ENCODE measurements at places on chromosomes 4 and X. TPM values are rescaled to one million over a fixed set of nuclear protein-coding genes. Genes with fewer than 3 reads are reported as not detected.
A peak's percentile ranks its signal among the peaks of the same experiment; 100 is the strongest.

SMAD1 gene
- 9.3 TPM for total RNA-seq

NCBP2L gene
- not detected for total RNA-seq

CT55 gene
- not detected for total RNA-seq

PNMA5 gene
- not detected for total RNA-seq

F8A2 gene
- 28.6 TPM for total RNA-seq

TCEAL7 gene
- 2.6 TPM for total RNA-seq

TRO gene
- total RNA-seq: 2.0 TPM

DYNLT3 gene
- 13.3 TPM for total RNA-seq

PNMA3 gene
- 0.73 TPM for total RNA-seq

DCAF8L2 gene
- total RNA-seq: not detected

MAGED4 gene
- 1.8 TPM for total RNA-seq

IL15 gene
- 1.2 TPM for total RNA-seq

DNA sequence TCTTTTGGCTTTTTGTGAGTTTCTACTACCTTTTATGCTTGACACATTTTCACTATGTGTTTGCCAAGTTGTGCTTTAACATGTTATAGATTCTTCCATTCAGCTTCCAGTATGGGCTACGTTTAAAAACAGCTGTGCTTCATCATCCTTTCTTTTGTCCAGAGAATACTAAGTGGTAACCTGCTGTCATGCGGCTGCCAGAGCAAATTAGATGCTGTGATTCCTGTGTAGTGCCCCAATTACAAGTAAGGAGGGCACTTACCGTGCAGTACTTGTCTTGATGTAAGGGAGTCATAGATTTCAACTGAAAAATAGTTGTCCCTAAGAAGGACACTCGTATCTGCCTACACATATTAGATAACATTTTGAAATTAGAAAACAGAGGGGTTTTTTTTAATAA is 531.8 kb upstream of the GALNTL6 start:
- no peak for DNase-seq

DNA sequence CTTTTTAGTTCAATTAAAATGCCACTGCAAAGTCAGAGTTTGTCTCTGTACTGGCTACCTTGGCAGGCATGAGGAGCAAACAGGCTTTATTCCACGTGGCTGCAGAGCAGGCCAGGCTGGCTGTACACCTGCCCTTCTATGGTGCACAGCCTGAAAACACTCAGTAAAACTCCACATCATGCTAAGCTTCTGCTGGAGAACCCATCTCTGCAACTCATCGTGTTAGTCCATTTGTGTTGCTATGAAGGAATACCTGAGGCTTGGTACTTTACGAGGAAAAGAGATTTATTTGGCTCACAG is 214.4 kb downstream of the SCFD2 start:
- DNase-seq: no peak

DNA sequence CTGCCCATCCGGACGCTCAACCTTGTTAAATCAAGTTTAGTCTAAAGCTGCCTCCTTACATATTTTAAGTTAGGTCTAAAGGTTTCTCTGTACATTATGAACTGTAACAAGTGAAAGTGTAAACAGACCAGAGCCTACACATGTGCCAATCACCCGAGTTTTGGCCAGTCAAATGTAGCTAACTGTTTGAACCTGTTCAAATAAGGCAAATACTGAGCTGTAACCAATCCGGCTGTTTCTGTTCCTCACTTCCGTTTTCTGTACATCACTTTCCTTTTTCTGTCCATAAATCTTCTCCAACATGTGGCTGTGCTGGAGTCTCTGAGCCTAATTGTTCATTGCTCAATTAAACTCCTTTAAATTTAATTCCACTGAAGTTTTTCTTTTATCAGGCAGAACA is 113.3 kb upstream of the SHISA3 start:
- no peak for DNase-seq

DNA sequence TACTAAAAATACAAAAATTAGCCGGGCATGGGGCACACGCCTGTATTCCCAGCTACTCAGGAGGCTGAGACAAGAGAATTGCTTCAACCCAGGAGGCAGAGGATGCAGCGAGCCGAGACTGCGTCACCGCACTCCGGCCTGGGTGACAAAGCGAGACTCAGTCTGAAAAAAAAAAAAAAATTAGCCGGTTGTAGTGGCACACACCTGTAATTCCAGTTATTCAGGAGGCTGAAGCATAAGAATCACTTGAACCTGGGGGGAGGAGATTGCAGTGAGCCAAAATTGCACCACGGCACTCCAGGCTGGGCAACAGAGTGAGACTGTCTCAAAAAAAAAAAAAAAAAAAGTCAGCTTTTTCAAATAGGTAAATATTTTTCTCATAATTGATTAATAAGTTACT is 71.9 kb downstream of the WDFY3 start:
- DNase-seq: no peak

DNA sequence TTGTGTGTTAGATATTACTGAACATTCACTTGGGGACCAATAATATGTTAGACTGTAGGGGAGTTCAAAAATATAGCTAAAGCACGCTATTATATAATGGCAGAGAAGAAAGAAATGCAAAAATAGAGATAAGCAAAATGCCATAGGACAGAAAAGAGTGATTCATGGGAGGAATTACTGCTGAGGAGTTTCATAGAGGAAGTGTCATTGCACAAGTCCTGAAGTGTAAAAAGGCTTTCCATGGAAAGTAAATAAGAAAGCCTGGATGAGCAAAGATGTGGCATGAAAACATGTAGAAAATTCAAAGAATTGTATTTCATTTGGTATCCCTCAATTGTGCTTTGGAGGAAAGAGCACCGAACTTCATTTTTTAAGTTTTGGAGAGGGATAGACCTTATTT is 14.5 kb downstream of the HMGB2 start:
- no peak for DNase-seq

GRCh38 chr4:78519962-78520361 is 31.6 kb upstream of the ANXA3 start:
- DNase-seq: no peak

GRCh38 chr4:88029556-88029955 is 22.1 kb downstream of the PKD2 start:
- no peak for DNase-seq

DNA sequence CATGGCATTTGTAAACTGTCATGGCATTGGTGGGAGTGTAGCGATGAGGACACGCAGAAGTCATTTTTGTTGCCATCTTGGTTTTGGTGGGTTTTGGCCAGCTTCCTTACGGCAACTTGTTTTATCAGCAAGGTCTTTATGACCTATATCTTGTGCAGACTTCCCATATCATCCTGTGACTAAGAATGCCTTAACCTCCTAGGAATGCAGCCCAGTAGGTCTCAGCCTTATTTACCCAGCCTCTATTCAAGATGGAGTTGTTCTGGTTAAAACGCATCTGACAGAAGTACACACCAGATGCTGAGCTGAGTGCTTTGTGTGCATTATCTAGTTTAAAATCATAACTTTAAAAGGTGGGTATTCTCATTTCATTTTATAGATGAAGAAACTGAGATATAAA is 268.8 kb upstream of the GALNT7 start:
- DNase-seq: no peak

DNA sequence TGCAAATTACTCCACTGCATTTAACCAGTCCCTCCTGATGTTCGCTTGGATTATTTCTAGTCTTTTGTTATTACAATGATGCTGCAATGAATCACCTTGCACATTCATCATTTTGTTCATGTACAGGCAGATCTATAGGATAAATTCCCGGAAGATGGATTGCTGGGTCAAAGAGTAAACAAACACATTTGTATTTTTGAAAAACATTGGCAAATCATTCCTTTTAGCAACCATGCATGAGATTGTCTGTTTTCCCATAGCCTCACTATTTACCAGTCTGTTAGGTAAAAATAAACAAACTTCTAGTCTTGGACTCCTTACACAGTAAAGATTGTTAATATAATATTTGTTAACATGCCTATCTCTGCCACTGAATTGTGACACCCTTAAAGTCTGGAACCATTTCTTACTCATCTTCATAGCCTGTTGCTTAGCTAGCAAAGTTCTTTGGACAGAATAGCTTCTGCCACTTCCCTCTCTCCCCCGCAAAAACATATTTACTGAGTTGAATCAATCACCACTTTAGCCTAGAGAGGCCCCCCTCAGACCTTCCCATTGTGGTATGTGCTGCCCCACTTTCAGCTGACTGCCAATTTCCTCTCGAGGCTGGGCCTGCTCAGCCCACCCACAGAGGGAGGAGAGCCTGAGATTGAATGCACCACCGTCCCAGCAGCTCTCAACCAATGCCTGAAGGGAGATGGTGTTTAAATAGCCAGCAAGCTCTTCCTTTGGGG is 108.4 kb upstream of the ATXN3L start:
- peak; percentile 45 for DNase-seq

- DNase-seq: no peak
Observed at GRCh38 chr4:46277165-46277951, 112.6 kb downstream of the GABRA2 start.

DNA sequence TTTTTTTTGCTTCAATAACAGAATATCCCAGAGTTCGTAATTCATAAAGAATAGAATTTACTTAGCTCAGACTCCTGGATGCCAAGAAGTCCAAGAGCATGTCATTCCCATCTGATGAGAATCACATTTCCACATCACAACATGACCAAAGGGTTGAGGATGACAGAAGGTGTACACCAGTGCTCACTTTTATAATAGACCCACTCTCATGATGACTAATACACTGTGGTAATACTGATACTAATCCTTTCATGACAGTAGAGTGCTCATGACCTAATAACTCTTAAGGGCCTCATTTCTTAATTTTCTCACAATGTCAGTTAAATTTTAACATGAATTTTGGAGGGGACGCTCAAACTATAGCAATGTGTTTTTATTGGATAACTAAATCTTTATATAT is 69.2 kb downstream of the ZNF732 start:
- DNase-seq: no peak

GRCh38 chr4:119729835-119730670 is 101.4 kb upstream of the PDE5A start:
- peak; percentile 55 for DNase-seq

GRCh38 chrX:40012868-40013265 is 84.9 kb downstream of the BCOR start:
- peak; percentile 72 for DNase-seq

- DNase-seq: peak; percentile 52
Observed at GRCh38 chr4:146245850-146246249, 31.5 kb downstream of the REELD1 start.

DNA sequence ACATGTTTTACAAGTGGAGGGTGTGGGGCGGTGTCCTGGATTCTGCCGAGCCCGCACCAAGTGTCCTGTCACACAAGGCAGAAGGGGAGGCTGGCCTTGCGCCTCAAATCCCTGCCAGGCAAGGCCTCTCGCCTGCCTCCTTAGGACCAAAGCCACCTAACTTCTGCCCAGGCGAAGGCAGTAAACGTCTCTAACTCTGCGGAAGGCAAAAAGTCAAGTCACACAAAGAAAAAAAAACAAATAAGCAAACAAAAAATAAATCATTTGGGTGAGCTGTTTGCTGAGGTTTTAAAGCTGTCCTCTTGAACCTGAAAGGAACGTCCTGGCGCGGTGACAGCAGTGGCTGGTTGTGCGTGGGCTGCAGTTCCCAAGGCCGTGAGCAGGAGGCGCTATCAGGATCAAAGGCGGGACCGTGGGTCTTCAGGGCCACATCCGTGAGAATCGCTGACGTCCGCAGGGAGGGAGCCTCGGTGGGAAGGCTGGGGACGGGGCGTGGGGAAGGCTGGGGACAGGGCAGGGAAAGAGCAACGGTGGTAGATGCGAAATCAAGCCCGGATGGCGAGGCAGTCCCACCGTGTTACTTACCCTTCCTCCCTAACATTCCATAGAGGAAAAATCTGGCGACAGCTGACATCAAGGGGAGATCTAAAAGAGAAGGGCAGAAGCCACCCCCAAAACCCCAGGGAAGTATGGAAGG is 99.1 kb downstream of the TRAPPC11 start:
- DNase-seq: peak; percentile 67

DNA sequence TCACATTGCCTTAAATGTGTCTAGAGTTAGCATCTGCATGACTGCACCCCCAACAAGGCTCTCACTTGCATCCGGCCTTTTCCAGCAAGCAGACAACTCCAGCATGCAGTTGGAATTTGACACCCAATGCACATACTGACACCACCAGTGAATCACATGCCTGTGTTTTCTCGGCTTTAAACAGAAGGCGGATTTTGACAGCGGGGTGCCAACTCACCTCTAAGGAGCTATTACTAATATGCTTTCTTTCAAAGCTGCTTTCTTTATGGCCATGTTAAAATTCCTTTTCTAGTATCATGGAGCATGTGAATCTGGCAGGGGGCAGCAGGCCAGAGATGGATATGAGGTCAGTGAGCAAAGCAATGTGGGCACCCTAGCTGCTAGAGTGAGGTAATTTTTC is 78.0 kb upstream of the CLNK start:
- no peak for DNase-seq

GRCh38 chrX:15718283-15718970 is 19.6 kb upstream of the CA5B start:
- DNase-seq: no peak

- DNase-seq: no peak
Observed at GRCh38 chrX:10109695-10110094, 47.1 kb upstream of the CLCN4 start.

GRCh38 chrX:144790148-144790547 is 457.2 kb upstream of the SPANXN1 start:
- no peak for DNase-seq

- DNase-seq: peak; percentile 76
Observed at GRCh38 chrX:105837232-105837631, 14.9 kb downstream of the NRK start.

DNA sequence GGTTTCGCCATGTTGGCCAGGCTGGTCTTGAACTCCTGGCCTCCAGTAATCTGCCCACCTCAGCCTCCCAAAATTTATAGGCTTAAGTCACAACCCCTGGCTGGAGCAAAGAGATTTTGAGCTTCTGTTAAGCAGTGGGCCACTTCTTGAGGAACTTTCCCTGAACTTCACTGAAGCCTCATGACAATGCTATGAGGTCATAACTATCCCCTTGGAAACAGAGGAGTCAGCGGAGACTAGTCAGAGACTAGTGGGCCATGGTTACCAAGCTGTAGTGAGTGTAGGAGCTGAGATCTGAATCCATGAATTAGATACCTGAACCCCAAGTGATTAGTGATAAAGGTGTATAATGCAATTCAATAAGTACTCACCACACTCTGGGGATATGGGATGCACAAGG is 145.1 kb upstream of the MSX1 start:
- DNase-seq: no peak

GRCh38 chrX:129760981-129761380 is 18.8 kb upstream of the SASH3 start:
- no peak for DNase-seq

DNA sequence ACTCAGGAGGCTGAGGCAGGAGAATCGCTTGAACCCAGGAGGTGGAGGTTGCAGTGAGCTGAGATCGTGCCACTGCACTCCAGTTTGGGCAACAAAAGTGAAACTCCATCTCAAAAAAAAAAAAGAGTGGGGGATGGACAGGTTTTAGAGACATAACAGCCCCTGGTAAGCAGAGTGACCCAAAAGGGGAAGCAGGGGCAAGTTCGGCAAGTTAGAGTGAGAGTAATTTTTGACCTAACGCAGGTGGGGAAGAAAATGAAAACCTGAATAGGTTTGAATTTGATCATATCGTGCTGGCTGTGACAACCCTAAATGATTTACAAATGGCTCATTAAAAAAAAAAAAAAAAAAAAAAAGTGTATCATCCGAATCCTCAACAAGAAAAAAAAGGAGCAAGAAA is 25.7 kb upstream of the TMEM131L start:
- DNase-seq: no peak
